ENCODE measurements at places on chromosomes 6 and 20. TPM values are rescaled to one million over a fixed set of nuclear protein-coding genes. Genes with fewer than 3 reads are reported as not detected.

- no peak for DNase-seq
These were observed 138.9 kb upstream of the NUP153 start for GRCh38 chr6:17845598-17845997.

GRCh38 chr6:22367346-22367745, 70.5 kb upstream of the PRL start:
- no peak for DNase-seq

Gene NHLRC1
- total RNA-seq: 0.16 TPM

Gene ISM1
- 0.51 TPM for total RNA-seq

DNA sequence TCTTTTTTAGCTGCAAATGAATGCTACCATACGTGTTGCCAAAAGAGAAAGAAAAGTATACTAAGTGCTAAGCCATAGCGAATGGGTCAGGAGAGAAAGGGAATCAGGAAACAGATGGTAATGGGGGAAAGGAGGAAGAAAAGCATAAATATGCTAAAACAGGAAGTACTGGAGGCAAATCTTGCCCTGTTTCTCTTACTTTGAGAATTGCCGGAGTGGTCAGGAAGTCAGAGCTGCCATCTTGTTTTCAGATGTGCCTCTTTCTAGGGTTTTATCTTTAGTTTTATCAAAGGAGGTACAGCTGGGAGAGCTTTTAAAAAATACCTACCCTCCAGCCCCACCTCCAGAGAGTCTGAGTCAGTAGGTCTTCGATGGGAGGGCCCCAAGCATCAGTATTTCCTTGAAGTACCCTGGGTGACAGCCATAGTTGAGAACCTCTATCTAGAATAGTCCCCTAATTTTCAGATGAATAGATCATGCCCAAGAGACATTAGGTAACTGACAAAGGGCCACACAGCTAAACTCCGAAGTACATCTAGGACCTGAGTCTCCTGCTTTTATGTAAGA, 193.3 kb downstream of the CLIC5 start:
- peak; percentile 59 for DNase-seq

- DNase-seq: no peak
These were observed 29.2 kb downstream of the RHAG start for GRCh38 chr6:49607391-49607982.

Gene FAM110A
- 15.5 TPM for total RNA-seq

Gene TAAR6
- total RNA-seq: not detected

Gene PLAGL1
- total RNA-seq: 16.3 TPM

DNA sequence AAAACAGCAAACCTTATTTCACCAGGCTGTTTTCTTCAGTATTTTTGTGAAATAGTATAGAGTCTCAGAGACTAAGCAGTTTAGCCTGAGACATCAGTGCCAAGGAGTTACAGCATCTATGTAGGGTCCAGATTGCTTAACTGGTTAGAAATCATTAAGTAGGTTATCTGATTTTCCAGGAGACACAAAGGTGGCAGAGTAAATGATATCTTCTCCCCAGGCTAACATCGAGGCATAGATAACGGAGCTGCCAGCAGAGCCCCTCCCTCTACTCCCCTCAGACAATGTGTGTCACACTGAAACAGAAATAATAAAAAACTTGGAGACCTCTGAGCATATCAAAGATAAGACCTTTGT, 473.0 kb upstream of the CITED2 start:
- DNase-seq: no peak

DNA sequence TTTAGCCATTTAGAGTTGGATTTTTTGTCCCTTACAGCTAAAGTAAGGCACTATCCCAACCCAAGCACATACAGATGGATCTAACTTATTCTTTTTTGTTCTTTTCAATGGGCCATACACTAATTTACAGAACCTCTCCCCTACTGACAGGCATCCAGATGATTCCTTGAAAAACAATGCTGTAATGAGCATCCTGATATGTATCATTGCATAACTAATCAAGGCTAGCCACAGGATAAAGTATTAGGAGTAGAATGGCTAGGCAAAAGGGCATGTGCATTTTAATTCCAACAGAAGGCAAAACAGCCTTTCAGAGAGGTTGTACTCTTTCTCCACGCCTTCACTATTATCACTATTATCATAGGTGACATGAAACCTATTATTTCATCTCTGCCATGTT, 54.1 kb downstream of the ELOVL5 start:
- no peak for DNase-seq

GRCh38 chr20:57526087-57526884, 1.3 kb upstream of the CTCFL start:
- peak; percentile 57 for DNase-seq

DNA sequence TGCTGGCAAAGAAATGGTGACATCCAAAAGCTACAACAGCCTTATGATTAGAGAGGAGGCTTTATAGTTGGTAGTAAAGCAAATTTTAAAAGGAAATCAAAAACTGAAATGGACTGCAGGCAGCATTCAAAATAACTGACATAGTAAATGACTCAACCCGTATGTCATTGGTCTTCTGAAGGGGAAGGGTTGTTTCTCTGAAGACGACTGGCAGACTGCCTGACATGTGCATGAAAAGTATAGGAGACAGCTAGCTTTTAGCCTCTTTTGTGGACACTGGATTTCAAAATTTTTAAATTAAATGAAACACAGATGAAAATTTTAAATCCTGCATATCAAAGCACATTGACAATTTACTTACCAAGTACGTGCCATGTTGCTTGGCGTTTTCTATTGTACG, 90.7 kb downstream of the TRMT6 start:
- DNase-seq: no peak

DNA sequence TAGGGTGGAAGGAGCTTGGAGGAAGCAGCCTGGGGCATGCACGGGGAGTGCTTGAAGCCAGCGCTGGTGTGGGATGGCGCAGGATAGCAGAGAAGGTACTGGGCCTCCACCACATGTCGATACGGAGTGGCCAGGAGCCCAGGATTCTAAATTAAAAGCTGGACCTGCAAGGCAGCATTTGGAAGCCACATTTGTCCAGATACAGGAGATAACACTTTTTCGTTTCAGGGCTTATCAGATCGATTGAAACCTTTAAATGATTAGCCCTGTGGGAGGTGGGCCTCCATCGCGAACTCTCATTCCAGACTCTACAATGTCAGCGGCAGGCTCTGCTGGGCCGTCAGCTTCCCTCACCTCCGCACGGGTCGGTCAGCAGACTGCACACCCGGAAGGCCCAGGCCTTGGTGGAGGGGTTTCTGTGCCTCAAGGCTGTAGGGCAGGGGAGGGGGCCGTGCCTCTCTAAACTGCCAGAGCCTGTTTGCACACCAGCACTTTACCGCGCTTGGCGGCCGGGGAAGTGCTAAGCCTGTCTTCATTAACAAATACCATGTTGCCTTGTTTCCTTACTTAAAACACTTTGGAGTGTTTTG, 17.9 kb downstream of the EDN3 start:
- no peak for DNase-seq

GRCh38 chr6:43128926-43129325, 42.1 kb upstream of the SRF start:
- DNase-seq: no peak

DNA sequence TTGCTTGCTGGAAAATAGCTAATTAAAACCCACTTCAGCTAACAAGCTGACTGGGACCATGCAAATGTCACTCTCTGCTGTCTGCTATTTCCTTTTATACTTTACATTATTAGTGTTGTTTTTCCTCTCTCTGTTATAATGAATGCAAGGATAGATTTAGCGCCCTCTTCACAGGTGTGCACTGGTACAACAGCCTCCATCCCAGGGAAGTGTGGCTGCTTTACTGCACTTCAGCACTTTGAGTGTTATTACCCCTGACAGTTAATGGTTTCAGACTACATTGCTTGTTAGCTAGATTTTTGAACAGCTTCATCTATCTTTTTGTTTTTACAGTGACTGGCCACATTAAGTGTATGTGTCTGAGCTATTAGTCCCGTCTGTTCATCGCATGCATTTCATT, 405.7 kb downstream of the RNF144B start:
- DNase-seq: no peak

GRCh38 chr20:15364781-15365180, 1027.4 kb upstream of the FLRT3 start:
- DNase-seq: no peak

- DNase-seq: peak; percentile 50
These were observed 22.9 kb upstream of the JAG1 start for GRCh38 chr20:10696650-10697049.

DNA sequence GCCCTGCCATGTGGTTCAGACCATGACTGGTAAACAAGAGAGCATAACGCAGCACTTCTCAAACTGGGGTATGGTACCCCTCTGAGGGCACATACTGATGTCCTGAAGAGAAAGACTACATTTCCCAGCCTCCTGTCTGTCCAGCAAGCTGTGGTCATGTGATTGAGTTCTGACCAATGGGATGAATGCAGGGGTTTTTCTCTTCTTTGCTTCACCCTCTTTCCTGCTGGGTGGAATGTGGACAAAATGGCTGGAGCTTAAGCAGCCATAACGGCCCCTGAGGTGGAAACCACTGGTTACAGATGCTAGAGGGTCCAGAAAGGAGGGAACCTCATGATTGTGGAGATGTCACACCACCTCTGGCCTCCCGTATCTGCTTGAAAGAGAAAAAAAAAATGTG, 19.4 kb upstream of the KCNB1 start:
- no peak for DNase-seq

Gene SLC22A16
- total RNA-seq: not detected

GRCh38 chr20:57809661-57810172, 99.9 kb upstream of the PMEPA1 start:
- DNase-seq: no peak
